ENCODE measurements at places on chromosomes 6 and 20.

DNA sequence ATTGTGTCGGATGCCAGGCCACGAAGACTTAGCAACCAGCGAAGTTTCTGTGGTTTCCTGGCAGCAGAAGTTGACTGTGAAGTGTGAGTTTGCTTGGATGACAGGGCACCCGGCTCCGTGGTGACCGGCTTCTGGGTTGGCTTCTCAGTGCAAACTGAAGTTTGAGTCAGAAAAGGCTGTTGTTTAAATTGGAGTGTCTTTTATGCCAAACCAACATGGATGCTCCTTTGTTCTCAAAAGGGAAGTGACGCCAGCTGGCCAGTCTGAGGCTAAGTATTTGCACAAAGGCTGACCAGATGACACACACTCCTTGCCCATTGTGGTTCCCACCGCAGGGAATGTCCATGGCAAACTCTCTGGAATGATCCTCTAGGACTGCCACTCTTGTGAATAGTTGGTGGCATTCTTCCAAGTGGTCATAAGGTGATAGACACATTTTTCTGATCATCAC, 164.8 kb upstream of the QKI start:
- no peak for DNase-seq

GRCh38 chr6:45415788-45416518, 38.2 kb upstream of the SUPT3H start:
- no peak for DNase-seq

DNA sequence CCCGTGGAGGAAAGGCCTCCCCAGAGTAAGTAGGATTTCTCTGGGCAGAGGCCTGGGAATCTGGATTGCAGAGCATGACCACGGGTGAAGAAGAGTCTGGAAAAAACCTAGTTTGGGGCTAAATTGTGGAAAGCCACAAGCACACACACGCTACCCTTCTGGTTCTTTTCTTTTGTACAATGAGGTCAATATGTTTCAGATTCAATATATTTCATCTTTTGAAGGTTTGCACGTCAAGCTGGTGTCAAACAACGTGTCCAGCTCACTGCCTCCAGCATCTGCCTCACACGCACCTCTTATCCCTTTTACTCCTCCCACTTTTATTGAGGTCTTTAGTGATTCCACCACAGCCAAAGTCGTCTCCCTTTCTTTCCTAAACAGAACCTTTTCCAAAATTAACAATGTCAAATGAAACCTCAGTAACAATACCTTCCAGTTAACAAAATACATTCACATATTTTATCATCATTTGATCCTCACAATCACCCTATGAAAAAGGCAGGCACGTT, 773 bp upstream of the EPB41L2 start:
- DNase-seq, result no peak

DNA sequence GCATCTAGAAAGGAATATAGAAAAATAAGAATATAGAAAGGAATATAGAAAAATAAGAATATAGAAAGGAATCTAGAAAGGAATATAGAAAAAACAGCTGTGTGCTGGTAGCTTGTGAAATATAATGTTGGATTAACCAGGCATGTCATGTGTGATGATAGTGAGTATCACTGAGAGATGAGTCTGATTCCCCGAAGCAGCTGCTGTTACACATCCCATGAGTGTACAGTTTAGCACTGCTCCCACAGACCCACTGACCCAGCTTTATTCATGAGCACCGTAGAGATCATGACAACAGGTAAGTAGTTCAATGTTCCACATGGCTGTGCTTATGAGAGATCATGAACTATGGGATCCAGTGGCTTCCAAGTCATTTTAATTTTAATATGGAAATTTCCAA, 64.8 kb downstream of the SLC22A3 start:
- no peak for DNase-seq

DNA sequence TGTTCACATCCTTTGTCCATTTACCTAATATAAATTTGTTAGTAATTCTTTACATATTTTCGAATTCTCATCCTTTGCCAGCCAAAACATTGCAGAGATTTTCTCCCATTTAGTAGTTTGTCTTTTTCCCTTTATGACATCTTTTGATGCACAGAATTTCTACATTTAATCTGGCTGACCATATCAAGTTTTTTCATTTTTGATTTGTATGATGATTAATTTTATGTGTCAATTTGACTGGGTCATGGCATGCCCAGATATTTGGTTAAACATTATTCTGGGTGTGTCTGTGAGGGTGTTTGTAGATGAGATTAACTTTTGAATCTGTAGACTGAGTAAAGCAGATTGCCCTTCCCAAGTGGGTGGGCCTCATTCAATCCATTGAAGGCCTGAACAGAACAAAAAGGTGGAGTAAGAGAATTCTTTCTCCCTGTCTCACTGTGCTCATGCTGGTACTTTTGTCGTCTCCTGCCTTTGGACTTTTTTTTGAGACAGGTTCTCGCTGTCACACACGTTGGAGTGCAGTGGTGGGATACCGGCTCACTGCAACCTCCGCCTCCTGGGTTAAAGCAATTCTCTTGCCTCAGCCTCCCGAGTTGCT, 72.1 kb upstream of the EPB41L1 start:
- DNase-seq, result no peak

DNA sequence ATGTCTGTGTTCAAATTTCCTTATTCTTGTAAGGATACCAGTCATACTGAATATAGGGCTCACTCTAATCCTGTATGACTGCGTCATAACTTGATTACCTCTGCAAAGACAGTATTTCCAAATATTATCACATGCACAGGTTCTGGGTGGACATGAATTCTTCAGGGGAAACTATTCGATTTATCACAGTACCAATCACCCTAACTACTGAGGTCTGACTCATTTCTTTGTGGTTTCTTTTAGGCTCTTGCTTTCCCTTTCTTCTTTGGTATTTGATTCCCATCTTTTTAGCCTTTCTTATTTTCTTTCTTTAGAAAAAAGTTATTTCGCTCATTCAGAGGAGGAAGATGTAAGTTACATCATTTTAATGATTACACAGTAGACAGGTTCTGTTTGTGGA, 40.3 kb upstream of the TBX18 start:
- no peak for DNase-seq

DNA sequence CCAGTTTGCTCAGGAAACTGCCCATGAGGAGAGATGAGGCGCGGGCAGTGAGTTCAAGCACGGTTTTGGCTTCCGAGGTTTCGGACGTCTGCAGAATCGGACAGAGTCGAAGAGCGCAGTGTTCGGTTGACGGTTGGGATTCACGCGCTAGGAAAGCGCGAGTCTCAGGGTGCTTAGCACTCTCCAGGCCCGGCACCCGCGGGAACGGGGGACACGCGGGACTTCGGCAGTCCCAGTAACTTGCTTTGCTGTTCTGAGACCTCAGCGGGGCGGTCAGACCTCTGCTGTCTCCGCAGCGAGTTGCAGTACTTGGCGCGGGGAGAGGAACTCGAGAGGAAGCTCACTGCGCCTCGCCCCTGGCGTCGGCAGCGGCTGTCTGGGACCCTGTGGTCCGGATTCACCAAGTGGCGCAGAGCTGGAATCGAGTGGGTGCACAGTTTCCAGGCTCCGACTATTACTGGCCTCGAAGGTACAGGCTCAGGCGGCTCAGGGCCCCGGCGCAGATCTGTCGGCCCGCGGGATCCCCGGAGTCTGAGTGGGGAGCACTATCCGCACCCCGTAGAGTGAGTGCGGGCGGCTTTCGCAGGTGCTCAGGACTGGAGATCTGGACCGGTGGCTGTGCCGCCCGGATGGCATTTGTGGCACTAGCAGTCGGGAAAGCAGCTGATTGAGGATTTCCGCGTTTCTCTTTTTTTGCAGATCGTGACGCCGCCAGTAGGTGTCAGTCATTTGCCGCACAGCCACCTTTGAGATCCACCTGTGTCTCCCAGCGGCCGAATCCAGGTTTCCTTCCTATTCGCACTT, at the start of gene POM121L2:
Gene POM121L2 (minus strand): TSS at position 128 of the 804 bp plus-strand sequence. CDS start 103 bp downstream, at position 25.
- DNase-seq, result peak; percentile 34

GRCh38 chr6:106249658-106250057, 75.9 kb downstream of the ATG5 start:
- DNase-seq, result no peak

- peak; percentile 87 for DNase-seq
These were observed 17.9 kb downstream of the SLA2 start for GRCh38 chr20:36628076-36628475.

GRCh38 chr6:121759370-121759769, 323.9 kb downstream of the GJA1 start:
- no peak for DNase-seq

DNA sequence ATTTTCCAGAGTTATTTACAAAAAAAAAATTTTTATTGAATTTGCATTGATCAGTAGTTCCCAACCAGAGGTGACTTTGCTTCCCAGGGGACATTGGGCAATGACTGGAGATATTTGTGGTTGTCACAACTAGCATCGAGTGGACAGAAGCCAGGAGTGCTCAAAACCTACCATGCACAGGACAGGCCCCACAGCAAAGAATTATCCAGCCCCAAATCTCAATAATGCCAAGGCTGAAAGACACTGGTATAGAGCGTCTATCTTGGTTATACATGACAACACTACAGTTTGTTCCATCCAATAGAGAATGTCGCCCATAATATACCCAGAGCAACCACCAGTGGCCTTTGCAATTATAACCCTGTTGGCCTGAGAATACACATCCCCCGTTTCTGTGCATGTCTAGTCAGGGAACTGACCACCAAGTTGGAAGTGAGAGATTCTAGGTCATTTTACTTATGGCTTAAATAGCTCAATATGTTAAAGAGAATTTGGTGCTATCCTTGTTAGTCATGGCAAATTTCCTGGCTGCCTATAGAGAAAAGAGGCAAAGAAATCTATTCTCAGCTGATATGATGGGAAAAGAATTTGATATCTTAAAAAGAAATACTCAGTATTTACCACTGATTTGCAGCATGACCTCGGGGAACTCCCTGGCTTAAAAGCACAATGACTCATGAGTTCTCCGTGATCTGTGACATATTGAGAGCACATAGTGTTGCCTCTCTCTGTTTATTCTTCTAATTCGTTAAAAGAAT, 76.0 kb upstream of the ADTRP start:
- DNase-seq, result no peak

DNA sequence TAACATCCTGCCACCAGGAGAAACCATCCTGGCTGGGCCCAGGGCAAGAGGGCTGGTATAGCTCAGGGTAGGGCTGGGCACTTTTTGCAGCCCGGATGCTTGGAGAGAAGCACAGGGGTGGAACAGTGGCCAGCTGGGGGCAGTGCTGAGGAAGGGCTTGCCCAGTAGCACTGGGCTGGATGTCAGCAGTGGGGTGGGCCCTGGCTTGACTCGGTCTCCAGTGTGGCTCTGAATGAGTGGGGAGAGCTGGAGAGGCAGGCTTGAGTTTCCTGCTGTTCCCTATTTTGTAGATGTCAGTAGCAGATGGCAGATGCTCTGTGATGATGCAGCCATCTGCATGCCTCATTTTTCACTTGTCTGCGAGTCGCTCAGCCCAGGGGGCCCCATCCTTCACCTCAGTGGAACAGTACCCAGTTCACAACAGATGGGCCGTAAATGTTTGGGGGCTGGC, 56.3 kb upstream of the TULP1 start:
- DNase-seq, result peak; percentile 21

DNA sequence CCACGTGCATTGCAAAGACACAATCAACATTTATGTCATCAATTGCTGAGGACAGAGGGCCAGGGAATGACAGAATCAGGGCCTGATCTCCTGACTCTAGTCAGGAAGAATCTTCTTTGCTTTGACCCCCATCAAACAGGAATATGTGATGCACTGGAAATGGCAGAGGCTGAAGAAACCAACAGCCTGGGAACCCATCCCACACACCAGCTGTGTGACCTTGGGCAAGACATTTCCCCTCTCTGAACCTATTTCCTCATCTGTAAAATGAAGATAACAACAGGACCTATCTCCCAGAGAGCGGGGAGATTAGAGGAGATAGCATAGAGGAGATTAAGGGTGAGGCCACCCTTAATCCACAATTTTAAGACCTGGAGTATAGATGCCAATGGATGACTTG, 1.5 kb downstream of the HNF4A start:
- DNase-seq, result no peak

DNA sequence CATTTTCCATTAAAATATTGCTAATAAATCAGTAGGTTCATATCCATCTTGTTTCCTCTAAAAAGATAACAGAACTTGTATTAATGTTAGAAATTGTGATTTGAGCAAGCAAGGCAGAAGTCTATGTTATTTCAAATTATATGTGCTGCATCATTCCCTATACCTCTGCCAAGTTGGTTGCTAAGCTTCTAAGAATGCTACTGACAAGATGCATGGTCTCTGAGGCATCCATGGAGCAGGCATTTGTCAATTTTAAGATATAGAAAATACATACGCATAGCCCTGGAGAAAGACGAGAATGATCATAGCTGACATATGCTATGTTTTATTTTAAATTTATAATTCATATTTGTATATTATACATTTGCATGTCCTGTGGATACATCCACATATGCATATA, 168.3 kb upstream of the THEMIS start:
- DNase-seq, result no peak

DNA sequence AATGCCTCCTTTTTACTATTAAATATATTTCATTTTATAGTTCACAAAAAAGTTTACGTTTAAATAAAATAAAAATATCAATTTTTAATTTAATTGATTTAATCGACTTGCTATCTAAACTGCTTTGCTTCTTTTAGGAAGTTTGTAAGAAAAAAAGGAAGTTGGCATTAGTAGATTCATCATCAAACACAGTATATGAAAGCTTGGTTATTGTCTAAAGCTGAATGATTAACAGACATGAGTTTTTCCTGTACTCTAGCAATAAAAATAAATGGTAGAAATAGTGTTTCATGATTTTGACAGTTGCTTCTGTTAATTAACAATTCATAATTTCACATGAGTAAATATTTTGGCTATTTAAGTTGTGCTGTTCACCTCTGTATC, 1285.5 kb upstream of the GJE1 start:
- DNase-seq, result no peak

Measured in immature natural killer cell (primary cell).